CD4-positive, alpha-beta T cell treated with Interleukin-1 beta for 1 hour (primary cell): ENCODE measurements at places on chromosomes 3 and 15.

DNA sequence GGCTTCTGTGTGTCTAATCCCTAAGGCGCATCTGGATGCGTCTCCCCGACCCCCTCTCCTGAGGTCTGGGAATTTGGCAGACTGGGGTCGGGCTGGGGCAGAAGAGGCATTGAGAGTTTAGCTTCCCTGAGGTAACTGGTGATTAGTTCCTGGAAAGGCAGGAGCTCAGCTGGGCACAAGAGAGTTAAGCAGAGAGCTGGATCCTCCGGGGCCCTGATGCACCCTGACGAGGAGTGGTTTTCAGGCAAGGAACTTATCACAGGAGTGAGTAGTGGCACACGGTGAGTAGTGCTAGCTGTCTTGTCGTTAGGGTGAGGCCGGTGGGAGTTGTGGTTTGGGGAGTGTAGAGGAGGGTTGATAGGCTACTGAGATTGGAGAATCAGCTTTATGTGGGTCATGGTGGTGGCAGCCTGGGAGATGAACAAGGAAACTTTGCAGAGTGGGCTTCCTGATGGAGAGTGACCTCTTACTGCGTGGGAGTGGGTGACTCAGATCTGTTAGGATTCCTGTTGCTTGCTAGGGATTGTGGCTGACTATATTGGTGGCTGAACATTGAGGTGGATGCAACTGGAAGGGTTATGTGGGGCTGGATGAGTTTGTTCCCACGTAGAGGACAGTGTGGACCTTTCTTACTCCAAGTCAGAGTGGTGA lies 897 bp downstream of the RAD54L2 start:
- no peak for DNase-seq

DNA sequence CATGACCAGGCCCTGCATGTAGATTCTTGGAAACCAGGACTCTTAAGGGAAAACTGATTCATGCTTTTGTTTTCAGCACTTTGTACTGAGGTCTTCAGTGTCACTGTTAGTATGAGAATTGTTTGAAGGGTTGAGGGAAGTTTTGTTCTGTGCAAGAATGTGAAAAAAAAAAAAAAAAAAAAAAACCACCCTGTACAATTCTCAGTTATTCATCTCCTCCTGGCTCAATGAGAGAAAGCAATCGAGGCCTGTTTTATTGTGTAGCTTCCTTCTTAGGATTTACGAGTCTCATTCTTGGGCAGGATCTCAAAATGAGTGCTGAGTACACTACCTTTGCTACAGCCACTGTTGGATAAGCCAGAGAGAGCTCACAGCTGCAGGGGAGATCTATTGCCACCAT lies 469.5 kb downstream of the CNTN4 start:
- DNase-seq, result no peak

DNA sequence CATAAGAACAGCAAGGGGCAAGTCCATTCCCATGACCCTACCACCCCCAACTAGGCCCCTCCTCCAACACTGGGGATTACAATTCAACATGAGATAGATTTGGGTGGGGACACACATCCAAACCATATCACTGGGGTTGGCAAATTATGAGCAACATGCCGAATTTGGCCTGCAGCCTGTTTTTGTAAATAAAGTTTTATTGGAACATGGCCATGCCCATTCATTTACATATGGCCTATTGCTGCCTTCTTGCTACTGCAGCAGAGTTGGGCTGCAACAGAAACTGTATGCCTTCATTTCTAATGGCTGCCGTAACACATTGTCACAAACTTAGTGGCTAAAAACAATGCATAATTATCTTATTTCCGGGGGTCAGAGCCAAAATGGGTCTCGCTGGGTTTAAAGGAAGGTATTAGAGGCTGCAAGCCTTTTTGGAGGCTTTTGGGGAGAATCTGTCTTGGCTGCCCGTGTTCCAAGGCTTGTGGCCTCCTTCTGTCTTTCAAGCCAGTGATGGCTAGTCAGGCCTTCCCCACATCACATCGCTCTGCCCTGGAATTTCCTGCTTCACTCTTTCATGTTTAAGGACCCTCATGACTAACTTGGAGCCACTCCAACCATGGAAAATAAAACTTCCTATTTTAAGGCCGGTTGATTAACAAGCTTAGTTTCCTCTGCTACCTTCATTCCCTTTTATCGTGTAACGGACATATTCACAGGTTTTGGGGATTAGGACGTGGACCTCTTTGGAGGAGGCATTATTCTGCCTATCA lies 428.5 kb upstream of the PROK2 start:
- DNase-seq, result no peak

- DNase-seq, result no peak
Observed at GRCh38 chr3:59867185-59868002, 817.6 kb upstream of the CFAP20DC start.

DNA sequence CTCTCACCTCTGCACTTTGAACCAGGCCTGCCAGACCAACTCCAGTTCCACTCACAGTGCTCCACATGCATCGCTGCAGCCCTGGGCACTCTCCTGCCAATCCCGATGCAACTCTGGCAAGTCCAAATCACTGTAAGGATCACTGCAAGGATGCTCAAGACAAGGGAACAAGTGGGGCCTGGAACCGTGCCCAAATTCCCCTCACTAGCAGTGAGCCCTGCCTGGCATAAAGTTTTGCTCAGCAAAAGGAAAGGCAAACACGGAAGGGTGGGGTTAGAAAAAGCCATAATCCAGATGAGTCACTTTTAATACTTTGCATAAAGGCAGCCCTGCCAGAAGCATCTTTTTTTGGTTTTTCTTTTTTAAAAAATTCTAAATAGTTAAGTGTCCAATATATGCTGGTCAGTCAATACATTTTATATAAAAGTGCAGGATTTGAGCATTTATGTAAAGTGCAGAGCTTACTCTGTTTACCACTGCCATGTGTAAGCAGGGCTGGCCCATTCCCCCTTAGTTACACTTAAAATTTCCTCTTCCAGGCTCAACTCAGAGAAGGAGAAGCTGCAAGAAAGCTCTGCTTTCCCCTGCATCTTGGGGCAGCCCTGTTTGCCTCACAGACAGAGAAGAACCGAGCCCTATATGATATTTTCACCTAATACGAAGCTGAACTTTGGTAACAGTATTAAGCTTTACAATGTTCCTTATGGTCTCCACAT lies 102.2 kb downstream of the CD47 start:
- DNase-seq, result peak; percentile 30

DNA sequence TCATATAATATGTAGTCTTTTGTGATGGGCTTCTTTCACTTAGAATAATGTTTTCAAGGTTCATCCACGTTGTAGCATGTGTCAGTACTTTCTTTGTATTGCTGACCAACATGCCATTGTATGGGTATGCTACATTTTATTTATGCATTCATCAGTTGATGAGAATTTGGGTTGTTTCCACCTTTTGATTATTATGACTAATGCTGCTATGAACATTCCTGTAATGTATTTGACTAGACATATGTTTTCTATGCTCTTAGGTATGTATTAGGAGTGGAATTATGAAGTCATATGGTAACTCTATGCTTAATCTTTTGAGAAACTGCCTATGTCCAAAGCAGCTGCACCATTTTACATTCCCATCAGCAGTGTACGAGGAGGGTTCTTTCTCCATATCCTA lies 3.2 kb upstream of the PODXL2 start:
- DNase-seq, result no peak

- DNase-seq, result no peak
Observed at GRCh38 chr3:54426381-54426780, 304.0 kb downstream of the CACNA2D3 start.
